ENCODE measurements at places on chromosomes 6 and 20. TPM values are rescaled to one million over a fixed set of nuclear protein-coding genes. Genes with fewer than 3 reads are reported as not detected.

DNA sequence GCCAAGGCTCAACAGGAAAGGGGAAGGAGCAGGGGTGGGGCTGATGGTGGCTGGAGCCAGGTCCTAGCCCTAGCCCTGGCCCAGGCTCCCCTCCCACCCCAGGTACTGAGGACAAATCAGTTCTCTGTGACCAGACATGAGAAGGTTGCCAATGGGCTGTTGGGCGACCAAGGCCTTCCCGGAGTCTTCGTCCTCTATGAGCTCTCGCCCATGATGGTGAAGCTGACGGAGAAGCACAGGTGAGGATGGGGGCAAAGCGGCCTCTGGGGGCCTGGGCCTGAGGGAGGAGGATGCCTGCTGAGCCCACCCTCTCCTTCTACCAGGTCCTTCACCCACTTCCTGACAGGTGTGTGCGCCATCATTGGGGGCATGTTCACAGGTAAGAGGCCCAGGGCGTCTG lies 15.0 kb downstream of the ERGIC3 start:
- no peak for DNase-seq
- peaks cover 28% of the 10 kb centered on the region for H3K36me3 ChIP-seq
- H3K4me3 ChIP-seq, result no peak overlapping the region
- no peaks in the 10 kb centered on the region for H3K4me1 ChIP-seq

- H3K4me1 ChIP-seq, result no peaks in the 10 kb centered on the region
- H3K4me3 ChIP-seq, result no peak overlapping the region
- no peak for DNase-seq
- no peak overlapping the region for H3K27ac ChIP-seq
- H3K27me3 ChIP-seq, result peaks cover 6% of the 10 kb centered on the region
These were observed 11.0 kb downstream of the ALDH8A1 start for GRCh38 chr6:134938896-134939295.

DNA sequence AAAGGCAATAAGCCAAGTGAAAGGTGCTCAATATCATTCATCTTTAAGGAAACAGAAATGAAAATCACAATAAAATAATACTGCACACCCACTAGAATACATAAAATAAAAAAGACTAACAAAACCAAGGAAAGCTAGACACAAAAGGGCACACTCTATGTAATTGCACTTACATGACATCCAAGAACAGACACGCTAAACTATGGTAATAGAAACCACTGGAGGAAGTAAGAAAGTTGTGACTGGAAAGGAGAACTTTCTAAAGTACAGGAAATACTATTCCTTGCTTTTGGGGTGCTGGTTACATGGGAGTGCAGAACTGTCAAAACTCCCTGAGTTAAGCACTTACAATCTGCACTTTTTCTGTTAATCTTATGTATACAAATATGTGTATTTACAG lies 253.7 kb upstream of the RUNX2 start:
- DNase-seq, result no peak
- no peak overlapping the region for H3K4me3 ChIP-seq
- H3K27ac ChIP-seq, result no peak overlapping the region

DNA sequence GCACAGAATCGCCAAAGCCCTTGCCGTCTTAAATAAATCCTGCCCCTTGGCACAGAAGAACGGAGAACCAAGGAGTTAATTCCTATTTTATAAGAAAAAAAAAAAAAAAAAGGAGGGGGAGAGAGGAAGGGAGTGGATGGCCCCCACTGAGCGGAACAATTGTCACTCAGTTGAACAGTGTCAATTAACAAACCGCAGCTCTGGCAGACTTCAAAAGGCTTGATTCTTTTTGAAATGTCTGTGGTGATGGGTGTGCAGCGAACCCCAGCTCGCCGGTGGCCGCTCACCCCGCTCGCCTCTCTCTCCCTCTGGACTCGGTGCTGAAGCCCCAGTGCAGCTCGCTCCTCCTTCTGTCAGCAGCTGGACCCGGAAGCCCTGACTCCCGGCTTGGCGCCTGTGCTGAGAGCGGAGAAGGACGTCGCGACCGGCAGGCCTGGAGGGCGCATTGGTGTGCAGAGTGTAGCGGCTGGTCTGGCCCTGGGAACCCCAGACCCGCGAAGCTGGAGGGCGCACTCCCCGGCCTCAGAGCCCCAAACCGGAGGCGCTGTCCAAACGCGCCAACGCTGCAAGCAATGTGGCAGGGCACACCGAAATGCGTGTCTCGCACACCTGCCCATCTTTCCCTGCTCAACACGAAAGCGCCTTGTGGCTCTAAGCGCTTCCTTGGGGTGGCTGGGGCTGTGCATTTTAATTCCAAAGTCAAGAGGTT lies 3.4 kb downstream of the LINC00237 start:
- DNase-seq, result peak; percentile 54
- peaks cover 57% of the 10 kb centered on the region for H3K27me3 ChIP-seq
- H3K27ac ChIP-seq, result peak overlapping the region; percentile 60
- H3K4me1 ChIP-seq, result peaks cover 48% of the 10 kb centered on the region

Gene PRKN
- 0.37 TPM for polyA plus RNA-seq

DNA sequence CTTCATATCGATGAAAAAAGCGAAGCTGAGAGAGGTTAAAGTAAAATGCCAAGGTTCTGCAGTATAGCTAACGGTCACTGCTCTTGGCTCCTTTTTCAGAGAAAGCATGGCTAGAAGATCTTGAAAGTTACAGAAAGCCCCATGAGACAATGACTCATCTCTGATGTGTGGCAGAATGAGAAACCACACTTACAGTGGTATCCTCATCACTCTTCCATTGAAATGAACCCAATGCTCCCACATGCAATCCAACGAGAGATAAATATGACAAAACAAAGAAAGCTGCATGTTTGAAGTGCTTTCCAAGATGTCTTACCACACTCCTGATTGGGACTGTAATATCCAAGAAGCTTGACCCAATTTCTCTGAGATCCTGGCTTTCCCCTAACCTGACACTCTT lies 694.9 kb downstream of the PRKN start:
- no peak overlapping the region for H3K27ac ChIP-seq
- no peaks in the 10 kb centered on the region for H3K36me3 ChIP-seq
- no peaks in the 10 kb centered on the region for H3K4me1 ChIP-seq
- no peak overlapping the region for H3K4me3 ChIP-seq

DNA sequence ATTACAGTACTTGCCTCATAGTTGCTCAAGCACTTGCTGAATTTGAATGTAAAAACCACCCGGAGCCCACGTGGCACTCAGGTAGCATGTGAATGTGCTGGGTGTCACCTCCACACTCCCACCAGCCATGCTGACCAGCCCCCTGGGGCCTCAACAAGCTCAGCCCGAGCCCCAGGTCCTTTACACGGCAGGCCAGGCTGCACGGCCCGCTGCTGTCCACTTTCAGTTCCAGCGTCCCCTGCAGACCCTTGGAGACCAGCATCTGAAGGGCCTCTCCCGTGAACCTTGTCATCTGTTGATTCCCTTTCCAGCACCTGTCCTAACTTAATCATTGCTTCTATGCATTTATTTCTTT lies 33.3 kb upstream of the ZBP1 start:
- peaks cover 10% of the 10 kb centered on the region for H3K27me3 ChIP-seq
- H3K4me1 ChIP-seq, result peaks cover 15% of the 10 kb centered on the region
- H3K4me3 ChIP-seq, result no peak overlapping the region
- DNase-seq, result no peak

DNA sequence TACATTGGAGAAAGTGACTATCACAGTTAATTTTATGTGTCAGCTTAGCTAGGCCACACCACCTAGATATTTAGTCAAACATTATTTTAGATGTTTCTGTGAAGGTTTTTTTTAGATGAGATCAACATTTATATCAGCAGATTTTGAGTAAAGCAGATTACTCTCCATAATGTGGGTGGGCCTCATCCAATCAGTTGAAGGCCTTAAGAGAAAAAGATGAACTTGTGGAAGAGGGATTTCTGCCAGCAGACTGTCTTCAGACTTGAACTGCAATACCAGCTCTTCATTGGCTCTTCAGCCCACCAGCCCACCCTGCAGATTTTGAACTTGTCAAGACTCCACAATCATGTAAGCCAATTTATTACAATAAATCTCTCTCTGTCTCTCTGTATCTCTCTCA lies 25.1 kb upstream of the FBXO30 start:
- no peaks in the 10 kb centered on the region for H3K27me3 ChIP-seq
- peaks cover 12% of the 10 kb centered on the region for H3K36me3 ChIP-seq
- no peak overlapping the region for H3K4me3 ChIP-seq
- no peak for DNase-seq

- no peak overlapping the region for H3K4me3 ChIP-seq
- H3K27me3 ChIP-seq, result peaks cover 3% of the 10 kb centered on the region
- H3K36me3 ChIP-seq, result no peaks in the 10 kb centered on the region
- no peak overlapping the region for H3K27ac ChIP-seq
- DNase-seq, result no peak
These were observed 312.3 kb downstream of the TAF4 start for GRCh38 chr20:61753316-61753942.

GRCh38 chr20:33166533-33167113 lies 1.3 kb upstream of the BPIFA2 start:
- peaks cover 2% of the 10 kb centered on the region for H3K27me3 ChIP-seq
- no peak for DNase-seq
- no peak overlapping the region for H3K4me3 ChIP-seq
- H3K36me3 ChIP-seq, result peaks cover 8% of the 10 kb centered on the region
- no peak overlapping the region for H3K27ac ChIP-seq

DNA sequence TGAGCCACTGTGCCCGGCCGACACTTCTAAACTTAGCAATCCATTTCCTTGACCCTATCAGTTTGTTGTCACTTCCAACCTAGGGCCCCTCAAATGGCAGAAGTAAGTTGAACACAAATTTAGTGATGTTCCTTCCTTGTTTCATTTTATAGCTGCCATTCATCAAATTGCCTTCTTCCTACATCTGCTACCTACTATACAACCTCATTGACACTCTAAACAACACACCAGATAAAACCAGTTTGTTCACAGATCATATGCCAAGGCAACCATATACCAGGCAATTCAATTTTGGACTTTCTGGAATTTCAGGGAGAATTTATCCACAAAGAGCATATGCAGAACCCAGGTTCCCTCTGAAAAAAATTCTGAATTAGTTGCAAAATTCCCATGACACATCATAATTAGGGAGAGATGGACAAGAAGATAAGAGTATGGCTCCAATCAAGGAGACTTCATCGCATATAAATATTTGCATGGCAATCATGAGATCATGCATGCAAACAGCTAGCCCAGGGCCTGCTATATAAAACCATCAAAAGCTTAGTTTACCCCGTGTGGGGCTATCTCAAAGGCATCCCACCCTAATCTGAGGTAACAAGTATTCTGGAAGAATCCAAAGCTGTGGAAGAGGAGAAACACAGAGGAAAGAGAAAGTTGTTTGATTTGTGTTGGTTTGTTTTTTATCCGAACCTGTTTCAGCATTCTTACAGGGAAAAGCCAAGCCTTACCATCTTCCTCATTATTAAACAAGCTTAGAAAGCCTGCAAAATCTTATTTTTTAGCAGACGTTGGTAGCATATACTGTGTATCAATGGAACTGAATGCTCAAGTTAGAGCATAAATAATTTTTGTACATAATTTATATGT lies 132.8 kb upstream of the TNFAIP3 start:
- no peaks in the 10 kb centered on the region for H3K36me3 ChIP-seq
- H3K4me3 ChIP-seq, result no peak overlapping the region
- H3K27me3 ChIP-seq, result peaks cover 5% of the 10 kb centered on the region
- DNase-seq, result no peak
- H3K27ac ChIP-seq, result no peak overlapping the region
- no peaks in the 10 kb centered on the region for H3K4me1 ChIP-seq

Gene CYP39A1
- polyA plus RNA-seq, result not detected

DNA sequence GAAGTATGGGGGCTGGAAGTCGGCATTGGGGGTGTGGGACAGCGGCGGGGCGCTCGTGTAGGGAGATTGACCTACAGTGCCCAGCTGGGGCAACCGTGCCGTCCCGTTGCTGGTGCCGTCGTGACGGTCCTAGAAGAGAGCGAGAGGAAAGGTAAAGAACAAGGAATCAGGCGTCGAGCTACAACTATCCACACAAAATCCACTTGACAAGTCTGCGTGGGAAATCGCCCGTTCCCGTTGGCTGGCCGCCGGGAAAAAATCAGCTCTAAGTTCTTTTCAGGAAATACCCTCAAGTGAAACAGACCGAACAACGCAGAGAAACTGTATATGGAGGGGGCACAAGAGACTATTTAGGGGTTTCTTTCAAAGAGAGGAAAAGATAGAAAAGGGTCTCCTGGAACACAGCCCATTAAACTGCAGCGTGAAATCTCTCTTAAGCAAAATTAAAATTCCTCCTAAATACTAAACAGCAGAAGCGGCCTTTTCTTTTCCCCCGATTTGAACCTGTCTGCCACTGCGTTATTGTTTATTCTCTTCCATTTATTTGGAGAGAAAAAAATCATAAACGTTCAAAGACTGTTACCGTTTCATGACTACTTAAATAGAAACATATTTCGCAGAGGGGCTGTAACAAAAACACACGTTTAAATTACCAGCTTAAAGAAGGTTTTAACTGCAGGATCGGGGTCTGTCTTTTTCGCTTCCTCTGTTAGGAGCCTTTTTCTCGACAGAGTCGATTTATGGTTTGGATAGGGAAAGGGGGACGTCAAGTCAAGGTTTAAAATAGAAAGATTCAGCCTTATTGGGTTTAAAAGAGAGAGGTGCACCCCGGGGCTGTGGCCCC lies 4.4 kb downstream of the TFAP2A start:
- peak overlapping the region; percentile 21 for H3K27ac ChIP-seq
- H3K27me3 ChIP-seq, result peaks cover 64% of the 10 kb centered on the region
- H3K4me3 ChIP-seq, result peak overlapping the region; percentile 91
- H3K4me1 ChIP-seq, result peaks cover 30% of the 10 kb centered on the region
- H3K36me3 ChIP-seq, result no peaks in the 10 kb centered on the region

Gene RAD21L1
- not detected for polyA plus RNA-seq

DNA sequence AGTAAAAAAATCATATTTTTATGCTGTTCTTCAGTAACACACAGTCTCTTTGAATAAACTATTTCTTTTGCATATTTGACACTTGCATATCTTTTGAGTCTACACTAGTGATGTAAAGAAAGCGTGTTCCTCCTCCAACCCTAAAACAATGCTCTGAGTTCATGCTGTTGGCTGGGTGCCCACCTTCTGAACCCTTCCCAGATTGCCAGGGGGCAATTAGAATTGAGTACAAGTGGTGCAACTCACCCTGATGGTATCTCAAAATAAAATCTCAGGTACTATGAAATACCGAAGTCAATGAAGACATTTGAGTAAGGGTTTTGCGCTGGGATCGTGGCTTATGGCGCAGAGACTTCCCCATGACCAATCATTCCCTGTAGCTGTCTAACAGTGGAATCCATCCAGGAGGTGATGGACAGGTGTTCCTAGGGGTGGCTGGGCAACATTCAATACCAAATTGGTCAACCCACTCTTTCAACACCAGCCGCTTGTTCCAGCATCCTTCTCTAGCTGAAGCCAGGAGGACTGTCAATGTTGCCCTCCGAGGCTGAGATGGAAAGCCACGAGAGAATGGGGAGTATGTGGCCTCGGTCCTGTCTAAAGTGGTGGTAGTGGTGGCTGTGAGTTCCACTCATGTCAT lies 94.4 kb upstream of the ZNFX1 start:
- no peaks in the 10 kb centered on the region for H3K4me1 ChIP-seq
- H3K36me3 ChIP-seq, result no peaks in the 10 kb centered on the region
- H3K4me3 ChIP-seq, result no peak overlapping the region
- DNase-seq, result no peak
